ENCODE measurements at places on chromosomes 16 and 17. TPM values are rescaled to one million over a fixed set of nuclear protein-coding genes. Genes with fewer than 3 reads are reported as not detected.

Gene LGALS9B
- not detected for total RNA-seq

Gene TP53TG3F
- not detected for total RNA-seq

Gene DOC2A
- total RNA-seq = 0.80 TPM

Gene TAT
- total RNA-seq = not detected

Gene RAB11FIP4
- total RNA-seq = 44.1 TPM

Gene YPEL2
- 42.2 TPM for total RNA-seq

Gene GRB7
- not detected for total RNA-seq

Gene ATP2A3
- total RNA-seq = 177 TPM

Gene VPS35L
- total RNA-seq = 45.7 TPM

Gene CCL1
- total RNA-seq = not detected

Gene TBC1D3C
- total RNA-seq = not detected

Gene CA5A
- not detected for total RNA-seq

Gene TNFRSF17
- not detected for total RNA-seq

Gene HSD11B2
- total RNA-seq = not detected

Gene KRTAP4-3
- total RNA-seq = not detected

Gene C17orf78
- not detected for total RNA-seq

Gene ZNF652
- total RNA-seq = 68.6 TPM

Gene DBNDD1
- 0.61 TPM for total RNA-seq

Gene GALR2
- not detected for total RNA-seq

Gene CDRT15L2
- total RNA-seq = not detected

Gene TMC8
- total RNA-seq = 424 TPM

Gene METTL16
- total RNA-seq = 50.1 TPM

Gene MPG
- 30.7 TPM for total RNA-seq

Gene G6PC1
- total RNA-seq = not detected

Gene AARSD1
- 55.6 TPM for total RNA-seq

Gene KRT40
- not detected for total RNA-seq

Gene CRK
- total RNA-seq = 29.3 TPM

Gene SEC14L5
- not detected for total RNA-seq

All from CD4-positive, alpha-beta memory T cell (primary cell).